ENCODE measurements at places on chromosomes 5 and 9.
A peak's percentile ranks its signal among the peaks of the same experiment; 100 is the strongest.

GRCh38 chr9:109730228-109730627 lies 49.8 kb upstream of the PALM2AKAP2 start:
- no peak for DNase-seq

DNA sequence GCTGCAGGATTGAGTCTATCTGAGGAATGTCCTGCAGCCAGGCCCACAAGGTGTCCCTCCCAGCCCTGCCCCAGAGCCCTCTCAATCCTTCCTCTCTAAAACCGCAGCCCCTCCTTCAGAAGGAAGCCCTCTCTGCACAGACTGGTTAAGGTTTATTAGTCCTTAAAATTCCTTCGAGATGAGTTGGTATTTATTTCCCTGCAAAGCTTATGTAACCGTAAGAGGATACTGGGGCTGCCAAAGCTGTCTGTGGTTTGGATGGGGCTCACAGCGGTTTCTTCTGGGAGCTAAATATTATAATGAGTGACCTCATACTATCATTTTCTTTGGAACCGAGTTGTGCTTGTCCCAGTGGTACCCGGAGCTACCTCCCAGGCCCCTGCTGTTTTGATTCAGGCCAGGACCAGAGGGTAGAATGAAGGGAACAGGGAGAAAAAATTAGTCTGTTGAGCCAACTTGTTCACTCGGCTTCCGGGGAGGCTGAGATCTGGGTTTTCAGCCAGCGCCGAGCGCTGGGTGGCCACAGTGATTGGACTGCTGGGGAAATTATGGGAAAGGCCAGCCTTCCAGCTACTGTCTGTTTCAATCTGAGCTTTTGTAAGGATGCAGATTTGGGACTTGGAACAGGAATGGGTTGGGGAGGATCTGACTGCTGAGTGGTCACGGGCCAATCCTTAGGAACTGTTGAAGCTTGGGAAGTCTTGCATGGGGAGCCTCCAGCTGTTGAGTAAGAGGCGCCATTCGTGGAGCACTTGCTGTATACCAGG lies 107.5 kb downstream of the NDFIP1 start:
- DNase-seq, result peak; percentile 74

GRCh38 chr5:97714424-97714823 lies 531.4 kb upstream of the RIOK2 start:
- DNase-seq, result no peak

- no peak for DNase-seq
These were observed 7.4 kb upstream of the GRK6 start for GRCh38 chr5:177419046-177419445.

DNA sequence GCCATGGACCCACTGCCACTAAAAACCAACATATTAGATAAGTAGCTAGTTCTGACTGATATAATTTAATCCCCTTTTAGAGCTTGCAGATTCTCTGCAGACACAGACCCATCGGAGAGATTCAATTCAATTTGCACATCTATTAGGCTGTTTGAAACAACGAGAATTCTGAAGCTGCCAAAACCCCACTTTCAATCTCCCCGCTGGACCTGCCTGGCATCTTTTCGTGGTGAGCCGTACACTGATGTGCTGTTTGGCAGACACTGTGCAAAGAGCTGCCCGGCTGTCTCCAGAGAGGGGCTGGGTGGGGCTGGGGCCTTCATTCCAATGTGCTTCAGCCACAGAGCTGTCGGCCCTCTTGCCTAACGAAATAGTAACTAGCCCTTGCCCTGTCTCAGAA lies 42.1 kb upstream of the FAM240B start:
- no peak for DNase-seq

DNA sequence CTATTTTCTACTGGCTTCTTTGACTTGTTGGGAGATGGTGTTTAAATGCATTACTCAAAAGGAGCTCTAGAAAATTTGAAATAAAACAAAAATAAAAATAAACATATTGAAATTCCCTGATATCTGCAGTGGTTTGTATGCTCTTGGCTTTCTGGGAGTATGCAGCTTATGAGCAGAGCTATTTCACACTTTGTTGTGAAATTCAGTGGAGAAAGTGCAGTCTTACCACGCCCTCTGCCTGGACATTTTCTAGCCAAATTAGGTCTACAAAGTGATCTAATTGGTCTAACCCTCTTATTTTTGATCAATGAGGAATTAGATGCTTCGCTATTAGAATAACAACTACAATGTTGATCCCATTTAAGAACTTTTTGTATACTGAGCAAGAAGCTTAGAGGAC lies 66.8 kb downstream of the INSYN2B start:
- no peak for DNase-seq

GRCh38 chr9:77305622-77306400 lies 128.5 kb downstream of the VPS13A start:
- DNase-seq, result no peak

GRCh38 chr9:115759426-115759825 lies 394.2 kb upstream of the PAPPA start:
- no peak for DNase-seq

- DNase-seq, result peak; percentile 90
These were observed 6.3 kb upstream of the TTLL11 start for GRCh38 chr9:122099271-122099869.

GRCh38 chr5:113489299-113489698 lies 1.0 kb upstream of the MCC start:
- no peak for DNase-seq

- DNase-seq, result no peak
These were observed 92.0 kb upstream of the IRX4 start for GRCh38 chr5:1974501-1975405.

DNA sequence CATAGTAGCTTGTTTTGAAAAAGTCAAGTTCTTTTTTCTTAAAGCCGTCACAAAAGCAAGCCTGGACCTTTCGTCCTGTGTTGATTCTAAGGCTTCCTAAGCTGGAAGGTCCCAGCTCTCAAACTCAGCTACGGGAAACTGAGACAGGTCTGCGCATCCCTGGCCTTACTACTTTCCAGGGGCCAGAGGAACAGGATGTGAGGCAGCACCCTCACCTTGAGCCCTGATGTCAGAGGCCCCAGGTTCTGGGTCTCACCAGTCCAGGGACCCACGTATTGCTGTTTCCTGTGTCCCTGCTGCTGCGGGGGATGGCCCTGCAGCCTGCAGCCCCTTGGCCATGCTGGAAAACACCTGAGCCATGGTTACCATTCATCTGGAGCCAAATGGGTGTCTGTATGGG lies 123.9 kb downstream of the COL23A1 start:
- DNase-seq, result no peak

DNA sequence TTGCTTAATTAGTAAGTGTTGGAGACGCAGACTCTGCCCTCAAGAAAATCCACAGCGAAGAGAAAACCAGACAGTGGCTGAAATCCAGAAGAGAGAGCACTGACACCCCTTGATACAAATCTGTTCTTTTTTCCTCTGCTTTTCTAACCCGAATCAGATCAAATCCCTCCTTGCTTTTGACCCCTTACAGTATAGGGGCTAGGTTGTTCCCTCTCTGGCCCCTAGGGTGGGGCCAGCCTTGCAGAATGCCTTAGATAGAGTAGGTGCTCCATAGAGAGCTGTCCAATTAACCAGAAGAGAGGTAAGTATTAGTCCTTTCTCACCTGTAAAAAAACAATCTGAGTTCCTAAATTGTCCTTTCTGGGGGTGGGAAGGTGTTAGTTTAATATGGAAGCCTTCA lies 10.1 kb downstream of the C1QTNF2 start:
- DNase-seq, result no peak

DNA sequence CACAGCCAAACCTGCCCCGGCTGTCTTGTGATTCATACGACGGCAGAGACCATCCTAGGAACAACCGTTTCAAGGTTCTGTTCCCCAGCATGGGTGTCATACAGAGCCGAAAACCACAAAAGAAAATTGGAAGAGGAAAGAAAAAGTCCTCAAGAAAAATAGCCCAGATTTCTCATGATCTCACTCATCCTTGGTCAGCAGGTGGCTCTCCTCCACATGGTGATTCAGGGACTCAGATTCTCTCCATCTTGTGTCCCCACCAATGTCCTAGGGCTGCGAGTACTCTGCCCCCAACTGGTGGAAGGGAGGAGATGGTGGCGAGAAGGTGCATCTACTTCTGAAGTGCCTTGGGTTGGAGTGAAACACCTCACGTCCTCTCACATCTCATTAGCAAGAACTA lies 25.6 kb downstream of the PDZD2 start:
- no peak for DNase-seq

GRCh38 chr9:81132796-81133195 lies 556.6 kb downstream of the TLE1 start:
- no peak for DNase-seq

All from lower lobe of right lung (tissue), 2 donors.